NCI-H187 treated with DMSO at 0.1 percent for 48 hours (cell line): ENCODE measurements at places on chromosomes 16 and 17.

GRCh38 chr16:5379954-5380353 lies 282.4 kb upstream of the EEF2KMT start:
- no peak for DNase-seq

DNA sequence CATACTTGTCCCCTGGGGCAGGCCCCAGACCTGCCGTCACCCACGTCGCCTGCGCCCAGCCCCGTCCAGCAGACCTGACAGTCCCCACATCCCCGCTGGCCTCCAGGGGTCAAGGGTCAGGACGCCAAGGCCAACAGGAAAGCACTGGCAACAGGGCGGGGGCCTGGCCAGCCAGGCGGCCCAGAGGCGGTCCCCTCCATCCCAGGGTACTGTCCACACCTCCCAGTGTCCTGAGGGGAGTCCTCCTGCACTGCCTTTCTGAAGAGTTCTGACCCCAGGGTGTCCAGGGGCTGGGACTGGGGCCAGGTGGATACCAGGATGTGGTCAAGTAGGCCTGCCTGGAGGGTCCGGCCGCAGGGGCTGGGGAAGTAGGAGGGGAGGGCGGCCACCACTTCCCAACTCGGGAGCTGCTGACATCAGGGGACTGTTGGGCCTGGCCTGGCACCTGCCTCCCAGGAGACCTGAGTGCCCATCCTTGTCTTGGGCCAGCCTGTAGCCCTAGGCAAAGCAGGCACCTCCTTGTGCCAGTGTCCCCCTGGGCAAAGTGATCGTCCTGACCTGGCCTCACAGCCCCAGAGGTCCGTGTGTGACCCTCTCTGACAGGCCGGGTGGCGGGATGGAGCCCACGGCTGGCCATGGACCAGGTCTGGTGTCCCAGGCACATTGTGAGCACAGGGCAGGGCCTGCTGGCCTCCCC lies 6.7 kb upstream of the AXIN1 start:
- no peak for DNase-seq

- no peak for DNase-seq
Measured at GRCh38 chr16:80034469-80034826, 433.9 kb upstream of the MAF start.

DNA sequence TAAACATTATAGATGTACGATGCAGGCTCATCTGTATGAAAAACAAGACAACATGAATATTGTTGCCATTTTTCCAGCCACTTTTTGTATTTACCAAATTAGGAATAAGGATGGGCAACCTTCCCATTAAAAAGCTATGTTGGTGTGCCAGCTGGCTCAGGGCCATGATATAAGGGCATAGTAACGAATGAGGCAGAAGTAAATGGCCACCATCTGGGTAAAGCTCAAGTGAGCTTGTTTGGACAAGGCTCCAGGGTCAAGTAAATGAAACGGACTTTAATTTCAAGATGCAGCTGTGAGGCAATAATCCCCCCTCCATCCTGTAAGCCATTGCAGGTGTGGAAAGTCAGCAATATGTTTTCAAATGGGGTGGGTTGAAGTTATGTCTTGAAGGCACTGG lies 930.9 kb upstream of the CDH8 start:
- no peak for DNase-seq

DNA sequence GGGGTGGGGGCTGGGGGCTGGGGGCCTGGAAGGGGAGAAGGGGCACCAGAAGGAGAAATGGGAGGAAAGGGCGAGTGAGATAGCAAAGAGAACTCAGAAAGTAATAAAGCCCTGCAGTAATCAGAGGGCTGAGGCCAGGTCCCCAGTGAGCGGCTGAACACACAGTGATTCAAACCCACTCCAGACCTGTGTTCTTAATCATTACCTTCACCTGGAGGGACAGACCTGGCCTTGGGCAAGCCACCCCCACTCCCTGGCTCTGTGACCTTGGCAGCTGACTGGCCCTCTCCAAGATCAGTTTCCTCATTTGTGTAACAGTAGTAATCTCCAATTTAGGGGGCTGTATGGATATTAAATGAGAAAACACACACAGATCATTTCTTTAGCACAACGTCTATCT lies 150.4 kb downstream of the WWOX start:
- no peak for DNase-seq
